BJ (cell line): ENCODE measurements at places on chromosomes 11 and 22.
A peak's percentile ranks its signal among the peaks of the same experiment; 100 is the strongest.

DNA sequence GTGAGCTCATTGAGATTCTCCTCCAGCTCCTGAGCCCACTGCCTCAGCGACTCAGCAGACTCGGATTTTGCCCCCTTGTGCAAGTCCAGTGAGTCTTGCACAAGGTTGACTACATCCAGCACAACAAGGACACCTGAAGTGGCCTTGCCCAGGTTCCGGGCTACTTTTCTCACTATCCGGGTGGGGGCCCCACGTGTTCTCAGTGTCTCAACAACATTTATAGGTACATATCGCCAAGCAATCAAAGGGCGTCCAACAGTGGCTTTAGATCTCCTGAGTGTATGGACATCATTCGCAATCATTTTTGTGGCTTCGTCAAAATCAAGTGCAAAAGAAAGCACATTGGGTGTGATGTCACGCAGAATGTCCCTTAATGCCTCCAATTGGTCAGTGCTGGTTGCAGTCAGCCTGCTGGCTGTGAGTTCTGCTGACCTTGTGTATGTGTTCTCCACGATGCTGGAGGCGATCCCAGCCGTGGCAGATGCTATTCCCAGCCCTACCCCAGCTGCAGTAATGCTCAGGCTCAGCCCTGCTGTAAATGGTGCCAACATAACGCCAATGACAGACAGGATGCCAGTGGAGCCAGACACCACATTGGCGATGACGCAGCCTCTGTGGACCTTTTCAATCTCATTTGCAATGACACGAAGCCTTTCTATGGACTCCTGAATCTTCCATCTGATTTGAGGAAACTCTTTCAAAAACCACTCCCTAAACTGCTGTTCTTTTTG lies 10.3 kb downstream of the APOL4 start:
- peak; percentile 24 for DNase-seq

DNA sequence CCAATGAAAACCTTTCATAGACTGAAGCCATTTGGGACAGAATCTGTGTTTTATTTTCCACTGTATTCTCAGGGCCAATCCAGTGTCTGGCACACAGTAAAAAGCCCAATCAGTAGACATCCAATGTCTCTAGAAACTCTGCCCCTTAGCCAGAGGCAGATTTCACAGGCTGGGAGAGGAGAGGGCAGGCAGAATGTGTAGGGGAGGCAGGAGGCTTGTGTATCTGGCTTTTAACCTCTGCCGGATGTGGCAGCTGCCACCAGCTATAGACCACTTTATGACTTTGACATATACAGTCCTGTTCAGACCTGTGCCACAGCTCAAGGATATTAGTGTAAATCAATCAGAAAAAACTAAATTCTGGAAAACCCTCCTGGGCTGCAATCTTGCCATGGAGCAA lies 4.4 kb downstream of the EXPH5 start:
- DNase-seq = no peak

GRCh38 chr11:102007567-102008437 lies 39.4 kb upstream of the CFAP300 start:
- DNase-seq = peak; percentile 18

DNA sequence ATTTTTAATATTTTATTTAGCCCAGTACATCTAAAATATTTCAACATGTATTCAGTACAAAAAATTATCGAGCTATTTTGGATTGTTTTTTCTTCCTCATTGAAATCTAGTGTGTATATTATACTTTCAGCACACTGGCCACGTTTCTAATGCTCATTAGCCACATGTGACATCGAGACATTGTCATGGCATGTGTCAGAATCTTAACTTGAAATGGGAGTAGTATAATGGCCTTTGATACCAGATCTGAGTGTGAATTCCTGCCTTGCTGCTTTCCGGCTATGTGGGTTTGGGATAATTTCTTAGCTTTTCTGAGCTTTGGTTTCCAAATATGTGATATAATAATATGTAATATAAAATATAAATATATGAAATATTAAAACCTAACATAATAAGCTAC lies 54.3 kb downstream of the BCL2L13 start:
- no peak for DNase-seq

GRCh38 chr11:118353084-118353710 lies 6.2 kb upstream of the UBE4A start:
- DNase-seq = no peak

GRCh38 chr11:33035011-33035410 lies 4.4 kb upstream of the TCP11L1 start:
- DNase-seq = no peak

DNA sequence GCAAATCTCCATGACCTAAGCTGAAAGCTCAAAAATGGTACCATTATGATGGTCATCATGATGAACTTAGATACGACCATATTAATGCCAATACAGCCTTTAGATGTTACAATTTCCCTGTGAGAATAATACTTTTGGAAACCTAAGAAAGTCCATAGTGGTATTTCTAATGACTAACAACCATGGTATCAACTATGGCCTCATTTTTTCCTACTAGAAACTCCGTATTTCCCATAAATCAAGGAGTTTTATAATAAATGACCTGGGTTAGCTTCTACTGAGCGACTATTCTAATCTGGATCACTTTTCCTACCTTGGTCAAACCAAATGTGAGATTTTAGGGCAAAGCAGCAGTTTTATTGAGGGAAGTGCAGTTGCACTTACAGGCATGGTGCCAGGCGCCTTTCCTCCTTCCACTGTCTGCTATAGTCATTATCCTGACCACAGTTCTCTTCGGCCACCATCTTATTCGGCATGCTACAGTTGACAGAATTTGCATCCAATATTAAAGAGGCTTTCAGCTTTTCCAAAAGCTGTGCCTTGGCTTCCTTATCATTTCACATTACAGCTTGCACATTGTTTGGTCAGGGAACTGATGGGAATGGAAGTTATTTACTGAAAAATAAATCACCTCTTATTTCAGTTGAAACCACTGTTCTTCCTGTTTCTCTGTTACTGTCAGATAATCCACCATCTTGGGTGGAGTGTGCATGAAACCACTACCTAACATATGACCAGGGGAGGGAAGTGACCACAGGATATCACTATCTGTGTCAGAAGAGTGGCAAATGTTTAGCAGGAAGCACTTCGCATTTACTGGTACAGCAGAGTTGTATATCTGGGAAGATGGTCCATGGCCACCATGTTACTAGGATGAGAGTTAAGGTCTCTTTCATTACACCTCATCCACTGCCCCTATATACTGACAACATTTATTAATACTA lies 74.5 kb upstream of the PICALM start:
- no peak for DNase-seq

- no peak for DNase-seq
Measured at GRCh38 chr11:116217006-116217405, 555.8 kb downstream of the BUD13 start.

GRCh38 chr11:1785749-1786413 lies 22.2 kb upstream of the CTSD start:
- DNase-seq = no peak

DNA sequence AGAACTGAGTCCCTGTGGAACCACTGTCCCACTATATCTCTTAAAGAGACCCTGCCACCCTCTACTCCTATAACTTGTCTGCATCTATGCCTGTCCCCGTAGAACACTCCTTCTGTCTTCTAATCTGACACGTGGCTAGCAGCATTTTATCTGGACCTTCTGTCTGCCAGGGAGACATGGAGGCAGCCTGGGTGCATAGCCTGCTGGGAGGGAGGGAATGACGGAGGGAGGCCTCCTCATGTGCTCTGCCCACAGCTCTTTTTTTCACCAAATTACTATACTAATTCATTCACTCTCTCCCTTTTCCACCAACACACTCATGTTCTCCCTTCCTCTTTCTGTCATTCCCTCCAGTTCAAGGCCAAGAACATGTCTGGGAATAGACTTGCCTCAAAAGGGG lies 7.6 kb upstream of the THRSP start:
- no peak for DNase-seq

- DNase-seq = no peak
Measured at GRCh38 chr22:41237707-41238569, 2.8 kb downstream of the CHADL start.

GRCh38 chr11:105132716-105133511 lies 6.7 kb downstream of the CARD18 start:
- DNase-seq = peak; percentile 29

DNA sequence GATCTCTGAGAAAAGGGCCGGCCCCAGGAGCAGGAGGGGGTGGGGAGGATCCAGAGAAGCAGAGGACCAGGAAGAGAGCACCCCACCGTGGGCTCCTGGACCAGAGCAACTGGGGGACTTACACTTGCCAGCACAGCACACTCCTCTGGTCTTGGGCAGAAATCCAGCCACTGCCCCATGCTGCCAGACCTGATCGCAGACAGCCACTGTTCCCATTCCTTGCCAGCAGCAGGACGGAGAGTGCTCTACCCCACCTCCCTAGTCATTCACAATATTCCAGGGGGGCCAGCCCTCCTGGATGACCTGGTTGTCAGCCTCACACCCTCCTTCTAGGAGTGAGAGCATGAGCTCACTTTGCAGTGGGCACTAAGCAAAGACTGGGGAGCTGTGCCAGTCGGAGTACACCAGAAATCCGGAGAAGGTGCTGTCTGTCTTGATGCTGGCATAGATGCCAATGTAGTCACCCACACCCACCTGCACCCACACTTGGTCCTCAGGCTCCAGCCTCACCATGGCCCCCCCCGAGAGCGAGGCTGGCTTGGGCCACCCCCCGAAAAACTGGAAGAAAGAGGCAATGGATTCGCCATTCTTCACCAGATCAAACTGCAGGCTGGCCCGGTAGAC lies 1.6 kb downstream of the C1QTNF5 start:
- DNase-seq = no peak

GRCh38 chr22:39344046-39344390 lies 5.8 kb upstream of the SYNGR1 start:
- no peak for DNase-seq

GRCh38 chr11:65788821-65789220 lies 2.0 kb downstream of the OVOL1 start:
- no peak for DNase-seq

DNA sequence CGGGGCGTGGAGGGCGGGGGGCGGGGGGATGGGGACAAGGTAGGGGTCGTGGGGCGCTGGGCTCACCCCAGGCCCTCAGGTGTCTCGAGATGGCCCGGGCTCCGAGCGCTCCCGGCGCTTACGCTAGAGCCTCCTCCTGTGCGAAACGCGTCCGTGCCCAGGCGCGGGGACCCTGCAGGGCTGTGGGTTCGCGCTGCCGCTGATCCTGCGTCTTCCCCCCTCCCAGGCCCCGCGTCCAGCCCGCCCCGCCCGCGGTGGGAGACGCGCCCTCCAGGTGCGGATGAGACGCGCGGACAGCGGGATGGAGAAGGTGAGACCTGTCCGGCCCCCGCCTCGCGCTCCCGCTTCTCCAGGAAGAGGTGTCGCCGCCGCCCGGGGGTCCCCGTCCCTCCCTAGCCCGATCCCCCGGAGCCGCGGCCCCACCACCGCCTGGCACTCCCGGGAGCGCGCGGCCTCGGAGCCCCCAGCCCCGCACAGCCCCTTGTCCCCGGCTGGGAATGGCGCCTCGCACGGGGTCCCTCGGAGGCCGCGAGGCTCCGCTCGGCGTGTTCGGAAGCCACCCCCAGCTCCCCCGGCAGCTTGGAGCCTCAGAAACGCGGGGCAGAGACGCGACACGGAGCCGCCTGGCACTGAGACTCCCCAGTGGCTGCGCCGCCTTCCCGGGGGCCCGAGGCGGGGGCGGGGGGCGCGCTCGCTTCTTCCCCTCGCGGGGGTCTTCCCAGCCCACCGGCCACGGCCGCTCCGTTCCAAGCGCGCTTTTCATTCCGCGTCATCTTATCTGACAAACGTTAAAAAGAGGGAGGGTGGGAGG lies 27.6 kb upstream of the TOLLIP start:
- no peak for DNase-seq

DNA sequence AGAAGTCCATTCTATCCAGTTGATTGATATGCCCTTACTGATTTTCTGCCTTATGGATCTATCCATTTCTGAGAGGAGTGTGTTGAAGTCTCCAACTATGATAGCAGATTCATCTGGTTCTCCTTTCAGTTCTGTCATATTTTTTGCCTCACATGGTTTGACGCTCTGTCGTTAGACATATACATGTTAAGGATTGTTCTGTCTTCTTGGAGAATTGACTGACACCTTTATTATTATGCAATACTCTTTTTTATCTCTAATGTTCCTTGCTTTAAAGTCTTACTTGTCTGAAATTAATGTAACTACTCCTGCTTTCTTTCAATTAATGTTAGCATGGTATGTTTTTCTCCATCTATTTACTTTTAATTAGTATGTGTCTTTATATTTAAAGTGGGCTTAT lies 12.1 kb upstream of the ARHGAP20 start:
- no peak for DNase-seq

DNA sequence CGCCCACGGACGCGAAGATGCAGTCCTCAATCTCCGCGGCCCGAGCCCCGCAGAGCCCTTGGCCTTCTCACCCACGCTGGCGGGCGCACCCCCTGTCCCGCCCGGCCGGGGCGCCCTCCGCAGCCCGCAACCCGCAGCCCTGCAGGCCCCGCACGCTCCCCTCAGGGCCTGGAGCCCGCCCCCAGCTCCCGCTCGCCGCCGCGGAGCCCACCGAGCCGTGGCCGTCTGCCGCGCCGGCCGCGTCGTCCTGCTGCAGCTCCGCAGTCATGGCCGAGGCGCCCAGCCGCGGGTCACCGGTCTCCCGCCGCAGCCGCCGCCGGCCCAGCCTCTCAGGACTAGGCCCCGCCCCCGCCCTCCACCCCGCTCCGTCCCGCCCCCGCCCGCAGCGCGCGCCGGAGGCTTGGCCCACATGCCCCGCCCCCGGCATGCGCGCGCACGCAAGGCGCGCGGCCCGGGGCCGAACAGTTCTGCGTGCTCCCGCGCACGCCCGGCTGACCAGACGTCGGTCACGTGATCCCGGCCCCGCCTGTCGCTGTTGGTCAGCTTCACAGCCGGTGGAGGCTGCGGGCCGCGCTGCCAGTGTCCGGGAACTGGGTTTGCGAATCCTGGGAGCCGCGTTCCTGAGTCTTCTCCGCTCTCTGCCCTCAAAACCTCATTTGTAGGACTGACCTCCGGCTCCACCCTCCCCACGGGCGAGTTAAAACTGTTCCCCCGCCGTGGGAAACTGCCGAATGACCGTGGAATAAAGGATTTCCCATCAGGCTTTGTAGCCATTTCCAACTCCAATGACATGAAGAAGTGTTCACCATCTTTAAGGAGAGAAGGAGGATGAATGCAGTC lies at the start of gene USP28:
Gene USP28 (minus strand): TSS at position 339 of the 840 bp plus-strand sequence. CDS start 71 bp downstream, at position 268.
- DNase-seq = peak; percentile 57

GRCh38 chr11:124409906-124410305 lies 11.1 kb upstream of the OR8B3 start:
- DNase-seq = no peak

DNA sequence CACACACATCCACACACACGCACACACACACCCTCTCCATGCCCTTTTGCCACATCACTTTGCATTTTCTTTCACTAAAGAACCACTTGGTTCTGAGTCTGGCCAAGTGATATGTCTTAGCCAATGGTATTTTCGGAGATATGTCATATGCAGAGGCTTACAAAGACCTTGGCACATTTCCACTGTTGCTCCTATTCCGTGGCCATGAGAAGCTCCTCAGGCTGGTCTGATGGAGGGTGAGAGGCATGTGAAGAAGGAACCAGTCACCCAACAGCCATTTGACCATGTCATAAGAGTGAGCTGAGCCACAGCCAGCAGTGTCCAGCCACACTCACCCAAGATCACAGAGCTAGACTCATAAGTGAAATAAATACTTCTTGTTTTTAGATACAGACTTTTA lies 212.6 kb upstream of the NAV2 start:
- no peak for DNase-seq
